AG08396 (cell line): ENCODE measurements at places on chromosomes 5 and 9.

DNA sequence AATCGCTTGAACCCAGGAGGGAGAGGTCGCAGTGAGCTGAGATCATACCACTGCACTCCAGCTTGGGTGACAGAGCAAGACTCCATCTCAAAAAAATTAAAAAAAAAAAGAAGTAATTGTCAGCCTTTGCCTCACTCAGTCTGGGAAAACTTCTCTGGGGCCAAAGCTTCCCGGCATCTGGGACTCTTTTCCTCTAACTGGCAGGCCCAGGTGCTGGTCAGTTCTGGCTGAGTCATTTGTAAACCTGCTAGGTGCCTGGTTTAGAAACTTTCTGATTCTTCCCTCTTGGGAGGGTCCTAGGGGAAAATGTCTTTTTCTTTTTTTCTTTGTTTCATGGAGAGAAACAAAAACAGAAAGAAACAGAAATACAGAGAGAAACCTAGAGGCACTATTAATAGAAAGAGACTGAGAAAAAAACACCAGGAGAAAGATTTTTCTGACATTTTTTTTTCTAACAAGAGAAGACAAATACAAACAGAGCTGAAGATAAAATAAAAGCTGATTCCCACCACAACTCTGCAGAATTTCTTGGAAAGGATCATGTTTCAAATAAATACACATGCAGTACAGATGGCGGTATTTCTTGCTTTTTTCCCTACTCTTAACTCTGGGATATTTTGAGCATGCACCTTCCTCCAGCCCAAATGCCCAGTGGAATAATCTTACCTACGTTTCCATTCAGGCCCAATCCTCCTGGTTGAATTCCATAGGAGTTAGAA lies 22.1 kb upstream of the UBAP2 start:
- no peak for DNase-seq

DNA sequence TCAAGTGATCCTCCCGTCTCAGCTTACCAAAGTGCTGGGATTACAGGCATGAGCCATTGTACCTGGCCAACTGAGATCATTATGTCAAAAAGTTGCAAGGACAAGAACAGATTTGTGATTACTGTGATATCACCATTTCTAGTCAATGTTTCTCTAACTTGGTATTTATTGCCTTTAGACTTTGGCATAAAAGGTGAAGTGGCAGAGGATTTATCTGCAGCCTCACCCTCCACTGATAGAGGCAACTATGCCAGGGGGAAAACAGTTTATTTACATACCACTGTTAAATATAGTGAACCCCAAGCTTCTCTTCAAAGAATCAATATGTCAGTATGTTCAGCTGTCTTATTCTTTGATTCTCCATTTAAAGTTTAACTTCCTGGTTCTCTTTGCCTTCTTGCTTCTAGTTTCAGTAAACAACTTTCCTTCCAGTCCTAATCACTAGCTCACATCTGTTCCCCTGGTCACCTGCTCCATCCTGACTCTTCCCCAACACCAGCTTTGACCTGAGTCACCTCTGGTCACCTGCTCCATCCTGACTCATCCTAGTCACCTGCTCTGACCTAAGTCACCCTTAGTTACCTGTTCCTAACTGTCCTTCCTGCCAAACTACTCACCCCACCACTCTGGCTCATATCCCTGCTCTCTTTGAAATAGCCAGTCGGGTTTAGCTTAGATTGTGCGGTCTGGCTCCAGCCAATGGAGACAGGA lies 29.9 kb downstream of the SEMA6A start:
- no peak for DNase-seq

GRCh38 chr5:166881802-166882201 lies 1409.6 kb upstream of the WWC1 start:
- DNase-seq: no peak

DNA sequence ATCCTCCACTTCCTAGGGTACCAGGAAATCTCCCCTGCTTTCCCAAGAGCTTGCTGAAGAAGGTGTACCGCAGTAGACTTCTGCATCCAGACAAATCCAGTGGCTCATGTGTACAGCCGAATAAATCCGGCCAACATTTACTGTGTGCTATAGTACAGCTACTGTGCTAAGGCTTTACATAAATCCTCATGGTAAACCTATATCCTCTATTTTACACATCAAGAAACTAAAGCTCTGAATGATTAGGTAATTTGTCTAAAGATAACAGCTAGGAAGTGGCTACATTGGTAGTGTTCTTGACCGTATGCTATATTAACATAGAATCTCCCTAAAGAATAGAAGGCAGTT lies 511 bp upstream of the WDR41 start:
- no peak for DNase-seq

DNA sequence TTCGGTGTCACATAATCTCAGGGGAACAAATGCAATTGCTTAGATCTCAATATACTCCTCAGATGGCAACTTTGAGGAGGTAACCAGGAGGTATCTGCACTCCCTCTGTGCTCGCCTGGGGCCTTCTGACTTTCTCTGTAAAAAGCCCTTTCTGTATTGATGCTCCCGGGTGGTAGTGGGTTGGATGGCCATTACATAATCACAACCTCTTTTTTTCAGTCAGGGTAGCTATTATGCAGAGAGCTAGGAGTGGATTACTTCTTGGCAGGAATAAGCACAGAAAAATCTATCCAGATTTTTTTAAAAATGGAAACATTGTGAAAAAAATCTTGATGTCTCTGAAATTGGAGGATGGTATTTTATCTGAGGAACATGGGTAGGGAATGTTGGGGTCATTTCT lies 116.6 kb downstream of the SH3GL2 start:
- no peak for DNase-seq

GRCh38 chr5:4044881-4045280 lies 449.2 kb downstream of the IRX1 start:
- DNase-seq: no peak

- peak; percentile 30 for DNase-seq
Observed at GRCh38 chr5:106397700-106398099, 1273.0 kb downstream of the EFNA5 start.

DNA sequence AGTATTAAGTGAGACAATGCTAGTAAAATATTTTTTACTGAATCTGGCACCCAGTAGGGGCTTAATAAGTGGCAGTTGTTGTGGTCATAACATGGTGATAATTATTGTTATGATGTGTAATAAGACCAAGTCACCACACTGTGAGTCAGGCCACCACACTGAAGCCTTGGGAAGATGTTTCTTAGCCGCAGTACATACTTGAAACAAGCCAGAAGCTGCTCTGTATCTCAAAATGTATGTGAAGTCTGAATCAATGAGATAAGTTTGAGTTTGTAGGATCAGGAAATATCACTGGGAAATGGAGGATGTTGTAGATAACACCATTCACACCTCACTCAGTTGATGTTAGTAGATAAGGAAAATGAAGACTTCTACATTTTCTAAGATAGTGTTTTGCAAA lies 51.3 kb upstream of the PTPN3 start:
- no peak for DNase-seq

GRCh38 chr5:153525536-153525935 lies 35.1 kb downstream of the GRIA1 start:
- DNase-seq: no peak

DNA sequence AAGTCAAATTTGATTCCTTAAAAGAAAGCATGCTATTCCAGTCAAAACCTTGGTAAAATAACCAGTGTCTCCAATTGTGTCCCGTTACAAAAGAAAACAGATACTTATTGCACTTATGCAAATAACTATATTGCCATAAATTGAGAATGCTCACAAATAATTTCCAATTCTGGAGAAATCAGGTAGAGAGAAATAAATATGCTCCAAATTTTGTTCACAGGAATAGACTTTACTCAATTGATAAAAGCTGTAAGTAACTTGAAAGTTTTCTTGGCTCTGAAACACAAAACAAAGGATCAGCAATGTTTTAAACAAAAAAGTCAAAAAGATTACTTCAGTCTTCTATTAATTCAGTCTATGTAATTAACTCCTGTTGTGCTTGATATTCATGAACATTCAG lies 7.8 kb upstream of the DTWD2 start:
- DNase-seq: no peak

DNA sequence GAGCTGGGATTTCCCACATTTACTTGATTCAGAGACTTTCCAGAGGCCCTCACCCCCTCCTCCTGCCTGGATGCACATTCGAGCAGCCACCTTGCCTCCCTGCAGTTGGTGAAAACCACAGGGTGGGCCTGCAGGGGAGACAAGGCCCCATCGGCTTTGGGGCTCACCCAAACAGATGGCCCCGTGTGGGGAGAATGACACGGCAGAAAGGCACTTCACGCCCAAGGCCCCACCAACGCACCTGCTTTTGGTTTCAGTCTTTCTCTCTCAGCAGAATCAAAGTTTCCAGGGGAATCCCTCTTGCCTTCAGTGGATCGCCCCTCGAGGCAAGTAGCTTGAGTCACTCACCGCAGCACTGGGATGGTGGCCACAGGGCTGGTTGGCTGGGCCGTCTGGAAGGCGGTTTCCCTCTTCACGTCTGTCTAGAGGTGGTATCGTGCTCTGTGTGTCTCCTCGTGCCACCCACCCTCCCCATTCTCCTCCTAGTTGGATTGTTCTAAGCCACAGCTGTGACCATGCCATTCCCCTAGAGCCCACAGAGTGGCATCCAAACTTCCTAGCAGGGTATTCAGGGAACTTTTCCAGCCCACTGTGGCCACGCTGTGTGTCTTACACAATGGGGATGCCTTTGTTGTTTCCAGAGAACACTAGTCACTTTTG lies 31.8 kb downstream of the SEC61B start:
- no peak for DNase-seq

DNA sequence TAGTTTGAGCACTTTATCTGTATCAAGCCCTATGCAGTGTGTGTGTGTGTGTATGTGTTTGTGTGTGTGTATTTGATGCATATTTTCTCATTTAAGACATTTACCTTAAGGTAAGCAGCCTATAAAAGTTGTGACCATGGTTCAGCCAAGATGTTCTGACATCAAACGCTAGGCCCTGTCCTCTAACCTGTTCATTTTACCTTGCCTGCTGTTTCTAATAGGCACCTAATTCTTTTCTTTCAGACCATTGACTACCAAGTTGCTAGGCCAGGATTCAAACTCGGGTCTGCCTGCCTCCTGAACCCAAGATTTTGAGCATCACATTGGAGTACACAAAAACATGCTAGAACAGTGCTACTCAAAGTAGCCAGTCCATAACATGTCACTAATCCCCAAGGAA lies 274.5 kb downstream of the PLK2 start:
- DNase-seq: no peak

GRCh38 chr9:100637787-100638186 lies 59.9 kb downstream of the CAVIN4 start:
- DNase-seq: no peak

GRCh38 chr9:4936277-4936676 lies 48.8 kb upstream of the JAK2 start:
- DNase-seq: no peak

DNA sequence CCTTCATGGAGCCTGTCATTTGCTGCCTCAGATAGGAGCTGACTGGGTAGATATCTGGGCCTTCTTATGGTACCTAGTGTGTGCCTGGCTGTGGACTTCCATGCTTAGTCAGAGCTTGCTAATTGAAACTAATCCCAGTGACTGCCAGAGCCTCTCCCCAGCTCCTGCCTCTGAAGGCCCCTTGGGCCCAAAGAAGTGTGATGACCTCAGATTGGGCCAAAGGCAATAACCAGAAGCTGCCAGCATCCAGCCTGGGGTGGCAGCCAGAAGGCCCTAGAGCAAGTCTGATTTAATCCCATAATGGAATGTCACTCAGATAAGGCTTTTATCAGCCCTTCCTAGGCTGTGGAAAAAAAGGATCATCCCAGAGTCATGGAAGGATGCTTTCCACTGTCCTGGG lies 17.1 kb upstream of the CDC23 start:
- DNase-seq: no peak

DNA sequence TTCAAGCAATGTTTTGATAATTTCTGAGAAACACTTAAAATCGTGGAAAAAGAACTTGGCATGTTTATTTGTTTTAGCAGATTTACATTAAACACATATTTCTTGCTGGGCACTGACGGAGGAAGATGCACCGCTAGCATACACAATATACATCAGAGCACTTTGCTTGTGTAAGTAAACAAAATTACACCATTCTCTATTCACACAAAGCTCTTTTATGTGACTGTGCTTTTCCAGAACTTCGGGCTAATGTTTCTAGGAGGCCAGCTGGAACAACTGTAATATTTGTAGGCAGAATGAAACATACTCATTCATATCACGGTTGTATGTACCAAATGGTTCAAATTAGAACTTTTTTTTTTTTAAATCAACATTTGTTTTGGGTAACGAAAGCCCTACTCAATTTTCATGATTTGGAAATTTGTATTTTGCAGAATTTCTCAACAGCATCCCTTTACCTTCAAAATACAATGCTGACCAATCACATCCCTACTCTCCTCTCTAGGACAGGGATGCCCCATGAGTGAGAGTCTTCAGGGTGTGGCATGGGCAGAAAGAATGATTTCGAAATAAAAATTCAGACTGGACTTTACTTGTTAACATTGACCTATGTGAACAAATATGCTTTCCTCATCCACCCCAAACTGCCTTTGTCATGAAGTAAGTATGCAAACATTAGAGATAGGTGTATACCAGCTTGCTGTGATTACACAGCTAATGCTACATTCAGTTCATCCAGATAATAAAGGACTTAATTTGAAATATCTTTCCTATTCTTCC lies 425.1 kb downstream of the BNC2 start:
- peak; percentile 12 for DNase-seq

GRCh38 chr9:98563988-98564387 lies 144.7 kb downstream of the GABBR2 start:
- DNase-seq: no peak

DNA sequence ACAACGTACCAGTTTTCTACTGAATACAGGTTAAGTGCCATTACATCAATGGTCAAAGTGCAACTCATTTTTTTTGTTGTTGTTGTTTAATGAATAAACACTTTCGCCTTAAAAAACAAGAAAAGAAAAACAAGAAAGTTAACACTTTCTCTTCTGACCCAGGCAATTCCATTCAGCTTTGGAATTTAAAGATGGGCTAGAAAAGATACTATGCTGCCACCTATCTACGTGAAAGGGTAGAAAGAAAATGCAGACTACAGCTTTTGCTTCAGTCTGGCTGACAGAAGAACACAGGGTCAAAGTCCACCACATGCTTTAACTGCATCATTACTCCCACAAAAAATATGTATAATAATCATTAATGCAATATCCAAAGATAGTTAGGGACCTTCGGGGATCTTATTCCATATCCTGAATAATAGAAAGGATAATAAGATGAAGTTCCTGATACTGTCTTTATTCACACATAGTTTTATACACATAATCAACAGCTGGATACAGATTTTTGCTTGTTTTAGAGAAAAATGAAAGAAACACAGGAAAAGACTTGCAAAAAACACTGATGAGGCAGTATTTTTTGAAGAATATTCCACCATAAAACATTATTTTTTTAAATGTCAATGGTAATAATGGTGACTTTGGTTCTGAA lies 40.4 kb downstream of the ZDHHC21 start:
- peak; percentile 38 for DNase-seq

GRCh38 chr9:69004836-69005235 lies 9.1 kb downstream of the PRKACG start:
- no peak for DNase-seq

GRCh38 chr5:127216898-127217675 lies 73.5 kb upstream of the MEGF10 start:
- no peak for DNase-seq

- DNase-seq: no peak
Observed at GRCh38 chr5:96431376-96432187, 1.5 kb downstream of the PCSK1 start.
